ENCODE measurements at places on chromosomes 4 and X. TPM values are rescaled to one million over a fixed set of nuclear protein-coding genes. Genes with fewer than 3 reads are reported as not detected.

GRPEL1 gene
- 40.4 TPM for total RNA-seq

TACC3 gene
- total RNA-seq = 95.9 TPM

C1GALT1C1 gene
- total RNA-seq = 26.8 TPM

AR gene
- total RNA-seq = 0.83 TPM

FAM9C gene
- not detected for total RNA-seq

COX7B2 gene
- not detected for total RNA-seq

DNA sequence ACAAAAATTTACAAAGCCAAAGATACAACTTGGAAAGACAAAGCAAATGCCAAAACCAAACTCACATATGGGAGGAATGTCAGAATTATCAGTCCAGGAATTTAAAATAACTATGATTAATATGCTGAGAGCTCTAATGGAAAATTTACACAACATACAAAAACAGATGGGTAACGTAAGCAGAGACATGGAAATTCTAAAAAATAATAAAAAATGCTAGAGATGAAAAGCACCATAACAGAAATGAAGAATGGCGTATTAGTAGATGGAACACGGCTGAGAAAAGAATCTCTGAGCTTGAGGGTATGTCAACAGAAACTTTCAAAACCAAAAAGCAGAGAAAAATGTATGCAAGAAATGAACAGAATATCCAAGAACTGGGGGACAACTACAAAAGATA, 4.1 kb upstream of the MANBA start:
- DNase-seq = no peak
- peaks cover 16% of the 10 kb centered on the region for H3K36me3 ChIP-seq
- no peak overlapping the region for H3K27ac ChIP-seq
- H3K4me3 ChIP-seq = no peak overlapping the region
- peaks cover 5% of the 10 kb centered on the region for H3K4me1 ChIP-seq

- no peaks in the 10 kb centered on the region for H3K36me3 ChIP-seq
- no peak overlapping the region for H3K4me3 ChIP-seq
- no peak overlapping the region for H3K27ac ChIP-seq
- no peak for DNase-seq
These were observed 106.2 kb downstream of the ALPK1 start for GRCh38 chr4:112403101-112403945.

DNA sequence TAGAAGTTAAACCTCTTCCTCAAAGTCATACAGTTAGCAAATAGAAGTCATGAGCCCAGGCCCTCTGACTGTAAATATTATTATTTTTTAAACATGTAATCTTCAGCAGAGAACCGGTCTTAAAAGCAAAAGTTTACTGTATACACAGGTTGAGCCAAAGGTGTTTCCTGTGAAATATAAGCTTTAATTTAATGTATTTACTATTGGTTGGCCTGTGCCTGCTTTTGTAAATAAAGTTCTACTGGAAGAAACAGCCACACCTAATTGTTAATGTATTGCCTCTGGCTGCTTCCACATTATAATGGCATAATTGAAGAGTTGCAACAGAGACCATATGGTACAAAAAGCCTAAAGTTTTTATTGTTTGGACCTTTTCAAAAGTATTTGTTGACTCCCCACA, 61.0 kb upstream of the PRDM8 start:
- H3K36me3 ChIP-seq = no peaks in the 10 kb centered on the region
- DNase-seq = no peak
- no peaks in the 10 kb centered on the region for H3K27me3 ChIP-seq
- no peak overlapping the region for H3K4me3 ChIP-seq

- H3K4me1 ChIP-seq = peaks cover 8% of the 10 kb centered on the region
- H3K4me3 ChIP-seq = no peak overlapping the region
- H3K27me3 ChIP-seq = no peaks in the 10 kb centered on the region
- no peak overlapping the region for H3K27ac ChIP-seq
- H3K36me3 ChIP-seq = no peaks in the 10 kb centered on the region
These were observed 153.7 kb downstream of the EFNB1 start for GRCh38 chrX:68982476-68982875.

DNA sequence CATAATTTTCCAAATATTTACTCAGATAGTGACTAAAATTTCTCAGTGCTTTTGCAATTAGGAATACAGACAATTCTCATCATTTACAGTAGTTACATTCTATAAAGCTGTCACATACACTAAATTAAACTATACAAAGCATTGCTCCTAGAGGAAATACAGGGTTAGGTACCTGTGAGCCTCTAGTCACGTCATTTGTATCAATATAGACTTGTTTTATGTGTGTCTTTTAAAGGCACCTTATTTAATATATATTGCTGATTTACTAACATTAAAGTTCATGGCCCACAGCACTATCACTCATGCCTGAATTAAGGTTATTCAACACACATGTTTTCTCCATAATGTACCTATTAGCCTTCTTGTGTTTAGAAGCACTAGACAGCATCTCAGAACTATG, 78.7 kb downstream of the PABPC4L start:
- H3K36me3 ChIP-seq = no peaks in the 10 kb centered on the region
- no peaks in the 10 kb centered on the region for H3K27me3 ChIP-seq
- DNase-seq = no peak
- H3K4me1 ChIP-seq = no peaks in the 10 kb centered on the region
- H3K27ac ChIP-seq = no peak overlapping the region
